ENCODE measurements at places on chromosomes 12 and 14.

DNA sequence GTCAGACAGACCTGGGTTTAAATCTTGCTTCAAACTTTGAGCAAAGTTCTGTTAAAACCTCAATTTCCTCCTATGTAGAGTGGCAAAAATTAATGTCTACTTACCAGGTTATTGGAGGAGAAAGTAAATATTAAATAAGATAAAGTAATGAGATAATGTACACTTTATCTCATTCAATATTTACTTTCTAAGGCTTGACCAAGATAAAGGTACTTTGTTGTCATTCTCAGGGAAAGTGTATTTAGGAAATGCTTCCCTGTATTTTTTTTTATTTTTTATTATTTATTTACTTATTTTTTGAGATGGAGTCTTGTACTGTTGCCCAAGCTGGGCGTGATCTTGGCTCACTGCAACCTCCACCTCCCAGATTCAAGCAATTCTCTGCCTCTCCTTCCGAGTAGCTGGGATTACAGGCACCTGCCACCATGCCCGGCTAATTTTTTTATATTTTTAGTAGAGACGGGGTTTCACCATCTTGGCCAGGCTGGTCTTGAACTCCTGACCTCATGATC is 4.7 kb downstream of the FAM161B start:
- DNase-seq, result no peak

DNA sequence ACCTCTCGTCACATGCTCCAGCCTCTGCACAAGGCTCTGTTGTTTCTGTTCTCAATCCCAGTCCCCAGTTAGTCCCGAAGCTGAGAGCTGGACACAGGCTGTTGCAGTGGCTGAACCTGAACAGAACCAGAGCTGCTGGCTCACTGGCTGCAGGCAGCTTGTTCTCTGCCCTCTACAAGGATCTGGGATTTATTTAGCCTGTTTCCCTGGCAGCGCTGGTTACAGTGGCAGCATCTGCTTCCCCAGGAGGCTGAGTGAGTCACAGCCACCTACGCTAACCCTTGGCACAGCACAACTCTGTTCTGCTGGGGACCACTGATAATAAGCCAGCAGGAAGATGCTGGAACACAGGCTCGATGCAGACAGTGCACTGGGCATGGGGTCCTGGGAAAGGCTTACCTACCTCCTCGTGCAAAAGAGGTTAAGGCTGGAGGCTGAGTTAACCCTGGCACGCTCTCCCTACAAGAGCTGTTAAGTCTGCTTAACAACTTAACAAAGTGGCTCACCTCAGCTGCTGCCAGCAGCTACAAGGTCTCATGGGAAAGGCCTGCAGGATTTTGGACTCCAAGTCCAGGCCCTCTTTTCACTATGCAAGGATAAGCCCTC is 299.6 kb downstream of the PCNX1 start:
- no peak for DNase-seq

DNA sequence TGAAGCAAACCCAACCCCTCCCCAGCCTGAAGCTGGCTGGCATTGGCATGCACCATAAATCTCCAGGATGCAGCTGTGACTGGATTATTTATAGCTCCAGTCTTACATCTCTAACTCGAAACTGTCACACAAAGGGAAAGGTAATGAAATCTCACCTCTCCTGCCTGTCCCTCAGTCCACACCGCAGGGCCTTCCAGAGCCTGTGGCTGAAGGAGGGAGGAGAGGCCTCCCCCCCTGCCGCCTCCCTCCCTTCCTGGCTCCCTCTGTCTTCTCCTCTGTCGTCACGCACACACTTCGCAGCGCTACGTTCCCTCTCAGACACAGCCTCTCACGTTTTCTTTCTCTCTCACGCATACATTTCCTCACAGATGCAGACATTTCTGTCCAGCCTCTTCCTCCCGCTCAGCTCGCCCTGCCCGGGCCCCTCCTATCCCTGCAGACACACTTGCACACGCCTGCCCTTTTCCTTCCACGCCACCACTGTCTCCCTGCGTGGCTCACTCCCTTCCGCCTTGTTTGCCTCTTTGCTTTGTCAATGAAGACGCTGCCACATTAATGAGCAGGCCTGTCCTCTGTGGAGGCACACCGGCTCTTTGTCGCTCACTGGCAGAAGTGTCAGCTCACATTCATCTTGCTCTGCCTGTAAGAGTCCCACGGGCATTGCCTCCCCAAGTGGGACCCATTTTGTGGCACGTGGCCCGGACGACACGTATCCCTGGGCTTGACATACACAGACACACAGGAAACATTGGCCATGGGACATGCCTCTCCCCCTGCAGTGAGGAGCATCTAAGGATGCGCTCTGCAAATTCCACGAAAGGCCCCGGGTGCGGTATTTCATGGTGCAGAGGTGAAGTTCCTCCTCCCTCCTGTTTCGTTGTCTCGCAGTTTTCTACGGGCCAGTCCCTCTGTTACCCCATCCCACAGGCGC is 27.9 kb downstream of the IRF2BPL start:
- DNase-seq, result no peak

- DNase-seq, result no peak
Measured at GRCh38 chr14:24066496-24067132, 4.7 kb upstream of the CPNE6 start.

GRCh38 chr12:49720214-49720613 is 13.0 kb upstream of the FMNL3 start:
- DNase-seq, result no peak

DNA sequence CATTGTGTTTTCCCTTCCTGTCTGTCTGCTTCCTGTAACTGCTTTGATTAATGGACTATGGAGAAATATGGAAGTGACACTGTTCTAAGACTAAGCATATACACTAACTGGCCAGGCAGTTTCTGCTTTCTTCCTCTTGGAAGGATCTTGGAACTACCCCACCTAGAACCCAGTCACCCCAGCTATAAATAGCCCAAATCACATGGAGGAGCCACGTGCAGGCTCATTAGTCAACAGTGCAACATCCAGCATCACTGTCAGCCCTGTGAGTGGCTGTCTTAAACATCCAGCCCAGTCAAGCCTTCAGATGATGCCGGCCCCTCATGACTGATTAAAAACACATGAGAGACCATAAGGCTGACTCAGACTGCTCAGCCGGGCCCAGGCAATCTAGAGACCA is 39.2 kb downstream of the BCAT1 start:
- no peak for DNase-seq

- no peak for DNase-seq
Measured at GRCh38 chr14:64929014-64929359, 13.6 kb downstream of the GPX2 start.

DNA sequence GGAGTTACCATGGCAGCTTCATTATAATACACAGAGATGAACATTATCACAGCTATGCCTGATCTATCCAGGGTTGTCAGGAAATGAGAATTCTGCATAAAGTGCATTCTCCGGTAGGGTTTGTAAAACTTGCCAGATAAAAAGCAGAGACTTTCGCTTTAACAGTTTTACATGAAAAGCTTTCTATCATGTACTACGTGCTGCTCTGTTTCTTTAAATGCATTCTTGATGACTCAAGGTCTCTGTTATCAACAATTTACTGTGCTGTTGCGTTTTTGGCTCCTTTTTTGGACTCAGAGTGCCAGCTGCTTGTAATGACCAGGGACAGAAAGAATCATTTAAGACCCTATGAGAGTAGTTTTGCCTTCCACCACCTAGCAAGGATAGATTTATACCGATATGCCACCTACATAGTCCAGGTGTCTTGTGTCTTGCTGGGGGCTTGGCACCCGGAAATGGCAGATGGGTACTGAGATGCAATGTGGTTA is 371.2 kb downstream of the BTG1 start:
- DNase-seq, result no peak

- DNase-seq, result no peak
Measured at GRCh38 chr12:131640525-131640924, 70.4 kb upstream of the SFSWAP start.

DNA sequence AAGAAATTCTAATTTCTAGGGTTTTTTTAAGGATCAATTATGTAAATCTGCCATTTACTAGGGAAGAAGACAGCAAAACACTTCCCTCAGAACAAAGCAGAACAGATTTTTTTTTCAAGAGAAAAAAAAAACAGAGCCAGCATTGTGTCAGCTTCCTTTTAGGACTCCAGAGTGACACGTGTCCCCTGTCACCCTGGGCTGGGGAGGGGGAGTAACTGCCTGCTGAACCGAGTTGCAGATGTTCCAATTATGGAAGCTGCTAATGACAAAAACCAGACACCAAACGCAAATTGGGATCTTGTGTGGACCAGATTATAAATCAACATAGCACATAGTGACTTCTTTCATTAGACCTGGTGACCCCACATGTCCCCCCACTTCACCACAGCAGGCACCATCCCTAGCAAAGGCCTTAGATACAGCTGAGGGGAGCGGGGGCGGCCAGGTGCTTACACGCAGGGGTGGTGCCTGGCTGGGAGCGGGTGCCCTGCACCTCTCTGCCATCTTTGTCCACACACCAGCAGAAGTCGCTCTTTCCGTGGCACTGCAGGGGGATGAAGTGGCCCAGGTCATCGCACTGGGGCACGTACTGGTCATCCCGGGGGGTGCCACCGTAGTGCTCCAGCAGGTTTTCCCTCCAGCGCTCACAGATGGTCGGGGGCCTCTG is 25.4 kb downstream of the RTRAF start:
- DNase-seq, result no peak

DNA sequence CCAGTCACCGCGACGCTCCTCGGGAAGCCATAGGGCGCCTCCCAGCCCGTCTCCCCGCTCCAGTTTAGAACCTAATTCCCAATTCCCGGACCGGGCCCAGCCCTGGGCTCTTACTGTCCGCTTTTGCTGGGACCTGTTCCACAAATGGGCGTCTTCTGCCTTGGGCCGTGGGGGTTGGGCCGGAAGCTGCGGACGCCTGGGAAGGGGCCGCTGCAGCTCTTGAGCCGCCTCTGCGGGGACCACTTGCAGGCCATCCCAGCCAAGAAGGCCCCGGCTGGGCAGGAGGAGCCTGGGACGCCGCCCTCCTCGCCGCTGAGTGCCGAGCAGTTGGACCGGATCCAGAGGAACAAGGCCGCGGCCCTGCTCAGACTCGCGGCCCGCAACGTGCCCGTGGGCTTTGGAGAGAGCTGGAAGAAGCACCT is 797 bp downstream of the UNG start:
- DNase-seq, result no peak

GRCh38 chr12:122998316-122998715 is 17.8 kb downstream of the ARL6IP4 start:
- DNase-seq, result no peak

DNA sequence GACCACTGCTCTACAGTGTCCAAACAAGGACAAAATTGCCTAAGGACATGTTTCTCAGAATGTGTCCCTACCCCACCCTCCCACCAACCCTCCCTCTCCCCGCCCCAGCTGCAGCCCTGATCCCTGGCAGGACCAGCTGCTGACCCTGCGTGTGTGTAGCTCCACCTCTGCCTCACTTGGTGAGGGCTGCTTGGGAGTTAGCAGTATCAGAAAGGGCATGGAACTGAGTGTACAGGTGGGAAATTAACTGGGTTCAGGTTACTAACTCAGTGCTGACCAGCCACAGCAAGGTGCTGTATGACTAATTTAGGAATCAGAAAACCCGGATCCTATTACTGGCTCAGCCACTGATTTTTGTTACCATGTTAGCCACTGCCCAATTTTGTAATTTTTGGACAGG is 11.3 kb upstream of the PLEKHD1 start:
- DNase-seq, result no peak

- DNase-seq, result no peak
Measured at GRCh38 chr12:63103494-63104131, 47.4 kb downstream of the AVPR1A start.

DNA sequence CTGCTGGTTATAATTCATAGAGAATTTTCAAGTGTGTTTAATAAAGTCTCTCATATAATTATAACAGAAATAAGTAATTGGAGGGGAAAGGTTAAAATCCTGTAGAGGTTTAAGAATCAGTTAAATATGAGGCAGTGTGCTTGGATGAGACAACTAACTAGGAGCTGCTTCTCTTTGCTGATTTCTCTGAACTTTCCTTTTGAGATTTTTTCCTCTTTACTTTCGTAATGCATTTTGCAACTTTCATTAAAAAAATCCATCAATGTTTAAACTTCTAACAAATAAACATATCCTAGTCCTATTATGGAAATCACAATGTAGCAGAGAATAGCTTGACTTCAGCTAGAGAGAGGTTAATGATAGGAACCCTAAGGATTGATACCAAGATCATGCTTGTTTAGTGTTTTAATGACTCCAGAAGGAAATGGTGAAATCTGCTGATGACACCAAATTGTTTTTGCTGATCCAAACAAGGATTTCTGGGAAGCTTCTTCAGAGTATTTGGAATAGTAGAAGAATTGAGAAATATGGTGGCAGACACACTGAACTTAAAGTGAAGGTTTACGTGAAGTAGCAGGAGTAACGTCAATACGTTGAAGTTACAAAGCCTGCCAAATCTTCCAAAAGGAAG is 122.6 kb downstream of the RAD51B start:
- DNase-seq, result no peak

DNA sequence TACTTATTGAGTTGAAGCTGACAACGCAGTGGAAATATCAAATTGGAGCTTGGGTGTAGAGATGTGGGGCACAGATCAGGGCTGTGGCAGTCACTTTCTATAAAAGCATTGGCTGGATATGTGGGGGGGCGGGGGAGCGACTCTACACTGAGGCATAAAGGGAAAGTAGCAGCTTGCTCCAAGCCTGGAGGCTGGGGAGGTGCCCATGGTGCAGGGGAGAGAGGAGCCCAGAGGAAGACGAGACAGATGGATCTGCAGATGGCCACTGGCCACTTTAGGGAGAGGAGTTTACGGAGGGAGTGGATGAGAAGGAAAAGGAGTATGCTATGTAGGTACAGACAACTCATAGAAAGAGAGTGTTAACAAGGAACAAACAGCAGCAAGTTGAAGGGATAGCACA is 13.5 kb upstream of the NGB start:
- DNase-seq, result no peak

GRCh38 chr12:131606218-131606901 is 104.5 kb upstream of the SFSWAP start:
- no peak for DNase-seq

- DNase-seq, result no peak
Measured at GRCh38 chr12:3116106-3116844, 39.1 kb downstream of the TSPAN9 start.

- DNase-seq, result no peak
Measured at GRCh38 chr14:96092936-96093335, 53.8 kb downstream of the C14orf132 start.

- DNase-seq, result no peak
Measured at GRCh38 chr12:132428936-132429601, 60.9 kb upstream of the FBRSL1 start.

DNA sequence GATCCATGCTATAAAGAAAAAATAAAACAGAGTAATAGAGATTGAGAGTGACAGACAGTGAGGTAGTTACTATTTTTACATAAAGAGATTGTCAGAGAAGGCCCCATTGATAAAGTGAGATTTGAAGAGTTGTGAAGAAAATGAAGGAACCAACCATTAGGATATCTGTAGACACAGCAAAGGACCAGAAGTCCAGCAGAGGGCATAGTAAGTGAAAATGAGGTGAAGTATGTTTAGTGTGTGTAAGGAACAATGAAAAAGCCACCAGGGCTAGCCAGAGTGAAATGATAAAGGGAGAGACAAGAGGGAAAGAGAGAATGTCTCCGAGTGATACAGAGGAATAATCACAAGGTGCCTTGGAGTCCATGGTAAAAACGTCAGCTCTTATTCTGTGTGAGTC is 411.0 kb downstream of the NELL2 start:
- DNase-seq, result no peak

GRCh38 chr14:64387232-64387781 is 846 bp upstream of the MTHFD1 start:
- peak; percentile 1 for DNase-seq
